ENCODE measurements at places on chromosomes 6 and 20. TPM values are rescaled to one million over a fixed set of nuclear protein-coding genes. Genes with fewer than 3 reads are reported as not detected.

F13A1 gene
- total RNA-seq = not detected

NINL gene
- total RNA-seq = 9.7 TPM

ARMH2 gene
- not detected for total RNA-seq

SAMD5 gene
- total RNA-seq = 9.0 TPM

GMNN gene
- total RNA-seq = 20.0 TPM

RRBP1 gene
- 136 TPM for total RNA-seq

TINAG gene
- total RNA-seq = 4.8 TPM
